ENCODE measurements at places on chromosomes 2 and 18.

DNA sequence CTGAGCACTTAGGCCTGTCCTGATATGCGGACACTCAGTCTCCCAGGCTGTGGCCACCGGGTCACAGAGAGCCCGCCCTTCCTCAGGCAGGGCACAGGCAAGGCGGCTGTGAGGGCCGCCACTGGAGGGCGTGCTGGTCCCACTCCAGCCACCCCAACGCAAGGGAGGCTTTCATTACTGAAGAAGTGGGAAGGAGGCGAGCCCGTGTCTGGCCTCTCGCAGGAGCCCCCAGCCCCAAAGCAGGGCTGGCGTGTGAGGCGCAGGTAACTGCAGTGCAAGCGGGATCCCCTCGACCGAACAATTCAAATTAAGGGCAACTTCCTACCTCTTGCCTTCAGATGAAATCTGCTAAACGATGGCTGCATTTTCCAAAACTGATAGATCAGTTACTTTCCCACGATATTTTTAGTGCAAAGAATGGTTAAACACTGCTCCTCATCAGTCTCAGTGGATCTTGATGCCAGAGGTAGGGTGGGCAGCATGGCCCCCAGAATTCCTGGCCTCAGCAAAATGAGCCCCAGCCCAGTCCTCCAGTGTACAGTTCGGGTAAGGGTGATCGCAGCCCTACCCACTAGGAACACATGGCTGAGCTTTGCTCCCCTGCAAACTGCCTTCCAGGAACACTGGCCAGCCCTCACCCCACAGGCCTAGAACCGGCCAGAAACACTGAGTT lies 97.2 kb downstream of the SEPTIN10 start:
- no peak for DNase-seq

- DNase-seq: no peak
These were observed 158.9 kb downstream of the VAPA start for GRCh38 chr18:10072671-10073175.

DNA sequence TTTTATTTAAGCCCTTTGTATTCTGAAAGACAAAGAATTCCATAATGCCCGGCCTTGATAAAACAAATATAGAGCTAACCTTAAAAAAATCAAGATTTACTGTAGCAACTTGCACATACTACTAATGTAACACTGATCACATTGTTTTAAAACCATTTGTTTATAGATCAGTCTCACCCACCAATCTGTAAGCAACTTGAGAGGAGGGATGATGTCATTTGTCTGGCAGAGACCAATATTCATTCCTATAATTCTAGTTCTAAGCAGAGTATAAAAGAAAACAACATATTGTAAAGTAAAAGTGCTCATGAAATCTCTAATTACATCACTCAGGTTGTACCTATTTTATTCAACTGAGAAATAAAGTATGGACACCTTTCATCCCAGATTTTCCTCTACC lies 380.6 kb downstream of the TGIF1 start:
- DNase-seq: no peak

GRCh38 chr2:43100362-43100882 lies 126.0 kb downstream of the ZFP36L2 start:
- no peak for DNase-seq

GRCh38 chr2:121005453-121005852 lies 269.8 kb downstream of the GLI2 start:
- no peak for DNase-seq

DNA sequence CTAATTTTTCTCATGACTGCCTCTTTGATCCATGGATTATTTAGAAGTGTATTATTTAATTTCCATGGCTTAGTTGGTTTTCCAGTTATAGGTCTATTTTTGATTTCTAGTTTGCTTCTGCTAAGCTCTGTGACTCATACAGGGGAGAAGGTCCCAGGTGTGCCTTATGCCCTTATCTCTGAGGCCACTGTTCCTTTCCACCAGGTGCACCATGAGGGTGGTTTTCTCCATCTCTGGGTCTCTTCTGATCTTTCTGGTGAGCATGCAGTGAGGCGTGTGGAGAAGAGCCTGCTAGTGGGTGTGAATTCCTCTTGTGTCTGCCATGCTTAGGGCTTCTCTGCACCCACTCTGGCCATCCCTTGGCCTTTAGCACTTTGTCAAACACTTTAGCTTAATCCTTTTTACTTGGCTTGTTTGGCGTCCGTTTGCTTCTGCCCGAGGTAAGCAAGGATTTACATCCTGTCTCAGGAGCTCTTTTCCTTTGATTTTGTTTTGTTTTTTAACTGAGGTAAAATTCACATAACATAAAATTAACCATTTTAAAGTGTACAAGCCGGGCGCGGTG lies 129.8 kb upstream of the ARL4C start:
- no peak for DNase-seq

- no peak for DNase-seq
These were observed 211.1 kb downstream of the PTPRM start for GRCh38 chr18:7778181-7778580.

DNA sequence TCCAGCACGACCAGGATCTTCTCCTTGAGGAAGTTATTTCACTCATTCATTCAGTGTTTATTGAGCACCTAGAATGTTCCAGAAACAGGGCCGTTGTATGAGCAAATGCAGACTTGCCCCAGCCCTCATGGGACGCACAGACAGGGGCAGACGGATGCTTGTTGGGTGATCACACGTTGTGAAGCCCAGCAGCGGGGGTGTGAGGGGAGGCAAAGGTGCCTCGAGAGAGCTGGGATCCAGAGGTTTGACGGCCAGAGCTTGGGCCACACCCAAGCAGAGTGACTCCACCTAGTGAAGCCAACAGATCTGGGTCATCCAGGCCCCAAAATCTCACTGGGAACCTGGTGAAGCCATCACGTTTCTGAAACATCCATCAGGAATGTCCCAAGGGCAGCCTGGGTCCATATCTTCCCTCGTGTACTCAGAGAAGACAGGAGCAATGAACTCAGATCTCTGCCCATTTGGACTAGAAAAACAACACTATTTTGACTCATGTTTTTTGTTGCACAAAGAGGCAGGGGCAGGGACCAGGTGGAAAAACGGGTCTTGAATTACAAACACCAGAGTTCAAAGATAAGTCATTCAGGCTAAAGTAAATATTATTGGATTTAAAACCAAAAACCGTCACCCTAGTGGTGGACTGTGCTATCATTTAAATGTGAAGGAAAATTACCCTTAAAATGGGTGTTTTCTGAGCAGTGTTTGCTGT lies 54.9 kb upstream of the RBM44 start:
- no peak for DNase-seq

Measured in stimulated activated CD4-positive, alpha-beta T cell treated with anti-CD3 and anti-CD28 coated beads, Interleukin-2, amount 100 ng/mL, for 4 hours (primary cell).